ENCODE measurements at places on chromosomes 13 and 19.

DNA sequence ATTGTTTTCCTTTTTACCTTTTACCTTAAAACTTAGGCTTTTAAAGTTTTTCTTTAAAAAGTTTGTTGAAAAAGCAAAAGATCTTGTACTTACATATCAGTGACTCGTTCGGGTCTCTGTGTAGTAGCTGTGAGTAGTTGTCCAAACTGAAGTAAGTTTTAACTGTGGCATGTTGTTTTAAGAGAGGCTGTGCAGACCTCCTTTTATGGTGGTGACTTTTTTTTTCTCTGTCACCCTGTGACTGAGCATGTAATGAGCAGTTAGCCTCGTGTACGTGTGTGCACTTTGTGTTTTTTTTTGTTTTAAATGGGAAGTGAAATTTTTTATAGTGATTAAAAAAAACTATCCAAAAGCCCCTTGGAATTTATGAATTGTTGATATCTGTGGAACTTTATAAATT is at the start of gene GPR183:
Gene GPR183, minus strand, starts transcription at position 153 of the 400 bp plus-strand sequence. CDS start 11,254 bp downstream, outside the sequence.
- no peak for DNase-seq

- no peak for DNase-seq
Observed at GRCh38 chr13:41503356-41503755, 46.0 kb downstream of the RGCC start.

GRCh38 chr19:4324228-4324627 is 14.4 kb downstream of the STAP2 start:
- no peak for DNase-seq

DNA sequence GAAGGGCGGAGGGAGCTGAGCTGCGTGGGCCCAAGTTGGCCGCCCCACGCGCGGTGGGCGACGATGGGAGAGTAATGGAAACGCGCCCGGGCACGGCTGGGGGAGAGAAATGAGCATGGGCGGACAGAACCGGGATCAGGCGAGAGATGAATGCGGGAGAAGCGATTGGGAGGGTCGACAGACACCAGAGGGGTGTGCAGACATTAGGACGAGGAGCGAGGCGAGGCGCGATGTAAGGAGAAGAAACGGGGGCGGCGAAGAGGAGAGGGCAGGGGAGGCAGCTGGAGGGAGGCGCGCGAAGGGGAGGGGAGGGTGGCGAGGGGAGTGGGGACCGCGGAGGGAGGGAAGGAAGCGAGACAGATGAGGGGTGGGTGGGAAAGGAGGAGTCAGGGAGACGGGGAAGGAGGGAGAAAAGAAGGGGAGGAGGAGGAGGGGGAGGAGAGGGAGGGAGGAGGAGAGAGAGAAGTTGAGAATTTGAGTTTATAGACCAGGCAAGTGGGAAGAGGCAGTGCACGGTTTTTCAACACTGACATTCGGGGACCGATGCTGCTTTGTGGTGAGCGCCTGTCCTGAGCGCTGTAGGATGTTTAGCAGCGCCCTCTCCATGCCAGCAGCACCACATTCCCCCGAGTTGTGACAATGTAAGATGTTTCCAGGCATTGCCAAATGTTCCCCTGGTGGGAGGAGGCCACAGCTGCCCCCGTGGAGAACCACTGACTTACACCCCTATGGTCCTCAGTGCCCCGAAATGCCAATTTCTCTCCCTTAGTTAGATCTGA is at the start of gene SHISA7:
Gene SHISA7, minus strand, starts transcription at position 256 of the 779 bp plus-strand sequence. CDS start 437 bp downstream, outside the sequence.
- no peak for DNase-seq

DNA sequence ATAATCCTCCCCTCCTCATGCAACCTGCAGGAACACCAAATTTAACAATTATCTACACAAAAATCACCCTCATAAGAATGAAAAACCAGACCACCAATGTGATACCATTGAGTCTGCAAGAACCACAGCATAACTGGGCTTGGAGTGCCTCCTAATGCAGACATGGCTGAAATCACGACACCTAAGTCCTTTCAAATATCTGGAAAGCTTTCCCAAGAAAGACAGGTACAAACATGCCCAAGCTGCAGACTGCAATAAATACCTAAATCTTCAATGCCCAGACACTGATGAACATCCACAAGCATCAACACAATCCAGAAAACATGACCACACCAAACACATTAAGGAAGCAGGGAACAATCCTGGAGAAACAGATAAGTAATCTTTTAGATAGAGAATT is 417.1 kb downstream of the LMO7 start:
- no peak for DNase-seq

DNA sequence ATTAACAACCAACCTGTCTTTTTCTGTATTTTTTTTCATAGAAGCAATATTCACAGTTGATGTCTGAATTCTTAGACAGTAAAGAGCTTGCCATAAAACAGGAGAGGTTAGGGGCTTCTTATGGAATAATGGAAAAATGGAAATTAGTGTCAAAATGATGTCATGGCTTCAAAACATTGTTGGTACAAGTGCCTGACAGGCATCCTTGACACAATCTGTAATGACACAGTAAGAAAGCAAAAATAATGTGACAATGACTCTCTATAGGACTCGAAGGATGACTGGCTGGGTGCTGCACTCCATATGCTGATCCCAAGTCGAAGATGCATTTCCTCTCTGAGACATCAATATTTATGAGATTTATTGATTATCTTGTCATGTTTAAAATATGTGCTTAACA is 205.3 kb upstream of the DACH1 start:
- DNase-seq, result no peak

DNA sequence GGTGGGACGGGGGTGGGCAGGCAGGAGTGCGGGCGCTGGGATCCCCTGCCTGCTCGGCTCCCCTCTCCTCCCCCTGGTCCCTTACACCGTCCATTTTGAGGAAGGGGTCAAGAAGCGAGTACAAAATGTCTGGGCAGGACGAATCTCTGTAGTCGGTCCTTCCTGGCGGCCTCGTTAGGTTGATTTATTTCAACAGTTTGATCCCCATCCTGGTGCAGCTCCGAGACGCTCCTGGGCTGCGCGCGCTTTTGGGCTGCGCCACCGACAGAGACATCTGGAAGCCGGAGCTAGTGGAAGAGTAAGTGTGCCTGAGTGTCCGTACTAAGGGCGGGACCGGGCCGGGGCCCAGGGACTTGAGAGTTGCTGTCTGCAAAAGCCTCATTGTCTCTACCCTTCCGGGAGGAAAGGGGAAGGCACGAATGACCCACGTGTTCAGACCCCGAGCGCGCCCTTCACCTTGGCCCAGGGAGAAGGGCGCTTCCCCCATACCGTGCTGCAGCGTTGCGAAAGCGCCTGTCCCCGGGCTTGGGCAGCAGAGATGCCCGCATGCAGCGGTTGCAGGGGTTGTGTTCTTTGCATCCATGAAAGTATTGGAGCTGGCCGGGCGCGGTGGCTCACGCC is 1.8 kb downstream of the ZNF114 start:
- no peak for DNase-seq

DNA sequence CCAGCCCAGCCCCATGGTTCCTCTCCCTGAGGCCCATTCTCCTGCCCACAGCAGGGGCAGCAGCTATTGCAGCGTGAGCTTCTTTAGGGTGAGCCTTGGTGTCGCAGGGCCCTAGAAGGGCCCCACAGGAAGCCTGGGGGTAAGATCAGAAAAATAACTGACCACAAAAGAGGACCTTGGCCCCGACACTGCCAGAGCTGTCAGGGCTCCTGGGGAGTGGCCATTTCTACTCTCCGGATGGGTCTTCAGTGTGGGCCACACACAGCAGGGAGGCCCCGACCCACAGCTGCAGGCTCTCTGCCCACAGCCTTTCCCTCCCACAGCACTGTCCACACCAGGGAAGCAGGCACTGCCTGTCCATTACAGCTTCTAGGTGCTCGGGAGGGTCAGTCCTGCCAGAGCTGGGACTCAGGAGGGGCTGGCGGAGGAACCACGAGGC is 3.5 kb upstream of the SIGLEC8 start:
- no peak for DNase-seq

DNA sequence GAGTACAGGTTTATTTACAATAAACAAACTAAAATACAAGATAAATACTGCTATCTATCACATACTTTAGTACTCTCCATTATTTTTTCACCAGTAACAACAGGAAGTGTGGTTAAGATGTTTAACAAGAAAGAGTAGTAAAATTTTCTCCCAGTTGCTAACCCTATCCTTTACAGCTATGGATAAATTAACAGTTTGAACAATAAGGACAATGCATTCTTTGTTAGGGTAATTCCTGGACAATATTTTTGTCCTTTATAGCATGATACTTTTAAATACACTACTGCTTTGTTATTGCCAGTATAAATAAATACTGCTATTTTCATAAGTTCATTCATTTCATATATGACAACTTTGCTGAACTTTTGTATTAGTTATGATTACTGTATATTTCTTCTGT is 630.2 kb upstream of the ATXN8OS start:
- no peak for DNase-seq

DNA sequence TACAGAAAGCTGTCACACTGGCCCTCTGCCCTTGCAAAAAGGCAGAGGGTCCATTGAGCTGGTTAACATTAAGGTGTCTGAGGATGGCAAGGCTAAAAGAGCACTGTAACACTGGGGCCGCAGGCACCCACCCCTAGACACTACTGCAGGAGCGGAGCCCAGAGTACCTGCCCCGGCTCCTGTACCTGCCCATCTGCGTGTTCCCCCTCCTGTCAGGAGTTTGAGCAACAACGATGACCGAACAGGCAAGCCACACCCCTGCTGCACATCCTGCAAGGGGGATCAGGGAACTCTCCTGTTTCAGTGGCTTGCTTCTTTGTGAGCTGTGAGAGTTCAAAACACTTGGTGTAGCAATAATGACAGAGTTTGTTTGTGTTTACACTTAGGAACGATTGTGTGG is 117.4 kb upstream of the STARD13 start:
- no peak for DNase-seq

GRCh38 chr19:13964776-13965175 is 12.5 kb downstream of the DCAF15 start:
- no peak for DNase-seq

DNA sequence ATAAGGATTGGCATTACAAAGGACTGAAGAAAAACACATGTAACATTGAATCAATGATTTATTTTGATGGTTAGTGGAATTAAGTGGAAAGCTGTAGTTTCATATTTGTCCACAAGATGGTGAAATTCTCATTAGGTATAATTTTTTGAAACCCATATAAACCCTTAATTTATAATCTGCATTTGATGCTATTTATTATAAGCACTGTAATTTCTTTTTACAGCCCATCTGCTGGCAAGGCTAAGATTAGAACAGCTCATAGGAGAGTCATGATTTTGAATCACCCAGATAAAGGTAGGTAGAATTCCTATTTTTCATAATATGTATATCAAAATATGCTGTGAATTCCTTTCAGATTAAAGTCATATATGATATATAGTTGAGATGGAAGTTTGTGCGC is 62.2 kb downstream of the DNAJC15 start:
- DNase-seq, result peak; percentile 22

DNA sequence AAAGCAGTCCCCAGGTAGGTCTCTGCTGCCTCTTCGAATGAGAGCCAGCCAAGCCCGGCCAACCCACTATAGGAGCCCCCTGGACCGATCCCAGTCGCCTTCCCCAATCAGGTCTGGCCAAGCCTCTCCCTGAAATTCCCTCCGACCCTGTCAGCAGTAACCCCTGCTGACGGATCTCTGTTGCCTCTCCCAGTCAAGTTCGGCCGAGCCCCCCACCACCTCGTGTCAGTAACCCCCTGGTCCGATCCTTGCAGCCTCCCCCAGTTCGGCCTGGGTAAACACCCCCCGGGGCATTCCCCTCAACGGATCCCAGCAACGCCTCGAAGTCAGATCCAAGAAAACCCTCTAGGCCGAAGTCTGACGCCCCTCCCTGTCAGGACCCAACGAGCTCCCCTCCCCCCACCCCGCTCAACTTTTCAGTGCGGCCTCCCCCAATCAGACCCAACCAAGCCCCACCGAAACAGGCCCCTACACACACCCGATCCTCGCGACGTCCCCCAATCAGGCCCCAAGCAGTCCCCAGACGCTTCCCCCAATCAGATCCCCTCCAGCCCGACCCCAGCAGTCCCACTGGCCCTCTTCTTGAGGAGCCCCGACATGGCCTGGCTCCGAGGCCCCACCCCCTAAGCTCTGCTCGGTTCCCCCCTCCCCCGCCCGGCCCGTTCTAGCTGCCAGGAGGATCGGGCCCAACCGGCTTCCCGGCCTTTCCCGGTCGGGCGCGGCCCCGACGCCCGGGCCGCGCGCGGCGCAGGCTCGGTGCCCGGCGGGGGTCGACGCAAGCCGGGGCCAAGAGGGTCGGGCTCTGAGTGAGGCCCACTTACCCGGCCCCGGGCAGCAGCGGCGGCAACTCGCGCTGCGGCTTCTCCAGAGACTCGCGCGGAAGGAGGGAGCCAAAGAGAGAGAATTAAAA is 1.8 kb downstream of the TNPO2 start:
- no peak for DNase-seq

GRCh38 chr13:92320323-92320722 is 906.3 kb upstream of the GPC6 start:
- DNase-seq, result no peak

DNA sequence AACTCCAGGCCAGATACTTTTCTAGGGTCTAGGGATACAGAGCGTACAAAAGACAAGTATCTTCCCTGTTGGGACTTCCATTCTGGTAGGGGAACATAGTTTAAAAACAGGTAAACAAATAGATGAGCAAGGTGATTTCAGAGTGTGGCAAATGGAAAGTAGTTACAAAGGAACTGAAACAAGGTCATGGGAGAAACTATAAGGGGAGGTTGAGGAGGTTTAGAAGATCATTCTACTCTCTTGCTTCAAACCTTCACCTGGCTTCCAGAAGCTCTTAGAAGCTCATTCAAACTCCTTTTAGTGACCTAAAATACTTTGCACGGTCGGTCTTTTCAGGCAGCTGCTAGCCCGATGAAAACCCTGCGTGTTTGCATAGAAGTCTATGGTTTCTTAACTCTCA is 9.1 kb downstream of the FFAR2 start:
- no peak for DNase-seq

GRCh38 chr13:24005755-24006281 is 108.5 kb upstream of the C1QTNF9B start:
- no peak for DNase-seq

DNA sequence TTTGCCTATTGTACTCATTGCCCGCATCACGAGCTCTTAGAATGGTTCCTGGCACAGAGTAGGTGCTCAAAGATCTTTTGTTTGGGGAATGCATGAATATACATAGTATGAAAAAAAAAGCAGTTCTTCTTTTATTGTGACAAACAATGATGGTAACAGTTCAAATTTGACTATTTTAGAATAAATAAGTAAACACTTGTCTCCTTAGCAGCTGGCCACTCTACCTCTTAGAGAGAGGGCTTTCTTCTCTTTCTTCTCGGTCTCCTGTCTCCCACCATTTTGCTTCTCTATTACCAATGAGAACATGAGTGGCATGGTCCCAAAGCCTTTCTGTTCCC is 639 bp upstream of the SLAIN1 start:
- DNase-seq, result no peak

GRCh38 chr13:85313761-85314503 is 485.3 kb downstream of the SLITRK6 start:
- no peak for DNase-seq

DNA sequence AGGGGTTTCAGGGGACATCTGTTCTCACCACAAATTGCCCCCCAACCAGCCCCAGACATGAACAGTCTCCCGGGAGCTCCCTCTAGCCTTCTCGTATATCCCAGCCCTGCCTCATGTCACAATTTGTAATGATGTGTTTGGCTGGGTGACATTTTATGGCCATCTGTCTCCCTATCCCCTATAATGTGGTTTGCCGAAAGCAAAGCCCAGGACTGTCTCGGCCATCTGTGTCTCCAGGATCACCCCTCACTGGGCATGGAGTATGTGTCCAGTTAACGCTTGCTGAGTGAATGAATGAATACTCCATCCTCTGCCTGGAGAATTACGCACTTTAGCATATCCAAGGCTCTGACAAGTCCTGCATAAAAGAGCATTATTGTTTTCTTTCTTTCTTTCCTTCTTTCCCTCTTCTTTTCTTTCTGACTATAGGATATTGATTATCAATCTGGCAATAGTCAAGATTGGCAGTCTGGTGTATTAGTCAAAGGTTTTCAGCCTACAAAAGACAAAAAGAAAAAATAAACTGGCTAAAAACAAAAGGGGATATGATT is 15.1 kb downstream of the HPN start:
- DNase-seq, result no peak

All from DMS153 (cell line).